ENCODE measurements at places on chromosomes 1 and 21.

DNA sequence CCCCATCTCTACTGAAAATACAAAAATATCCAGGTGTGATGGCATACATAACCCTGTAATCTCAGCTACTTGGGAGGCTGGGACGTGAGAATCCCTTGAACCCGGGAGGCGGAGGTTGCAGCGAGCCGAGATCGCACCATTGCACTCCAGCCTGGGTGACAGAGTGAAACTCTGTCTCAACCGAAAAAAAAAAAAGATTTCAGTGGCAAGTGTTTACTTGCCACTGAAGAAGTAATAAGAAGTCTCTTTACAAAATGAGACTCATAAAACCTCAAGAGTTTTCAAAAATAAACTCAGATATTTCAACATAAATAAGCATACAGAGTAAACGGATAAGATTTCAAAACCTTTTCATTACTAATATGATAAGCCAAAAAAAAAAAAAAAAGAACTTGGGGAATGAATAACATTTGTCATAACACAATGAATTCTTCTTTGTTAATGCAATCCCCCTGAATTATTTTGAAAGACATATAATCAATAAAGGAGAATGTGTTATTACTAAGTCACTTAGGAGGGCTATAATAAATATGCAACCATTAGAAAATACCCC lies 34.2 kb upstream of the EXO1 start:
- DNase-seq, result no peak

DNA sequence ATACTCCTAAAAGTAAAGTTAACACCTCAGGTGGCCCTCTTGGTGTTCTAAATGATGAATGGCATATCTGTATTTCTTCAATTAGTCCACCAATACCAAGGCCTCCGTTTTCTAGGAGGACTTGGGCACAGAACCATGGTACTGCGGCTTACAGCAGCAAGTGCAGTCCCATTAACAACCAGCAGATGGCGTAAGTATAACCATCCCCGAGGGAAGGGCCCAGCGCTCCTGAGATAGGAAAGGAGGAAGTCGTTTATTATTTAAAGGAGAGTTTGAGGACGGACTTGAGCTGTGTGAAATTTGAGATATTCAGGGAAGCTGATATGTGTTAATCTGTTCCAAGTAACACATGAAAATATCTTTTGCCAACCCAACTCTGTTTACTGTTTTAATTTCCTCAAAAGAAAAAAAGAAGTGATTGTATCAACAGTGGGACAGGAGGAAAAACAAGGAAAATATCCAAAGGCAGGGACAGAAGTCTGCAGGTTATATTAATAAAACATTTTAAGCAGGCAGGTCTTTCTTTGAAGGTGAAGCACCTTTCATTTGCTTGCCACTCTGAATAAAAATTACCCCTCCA lies 37.7 kb upstream of the KCNJ15 start:
- peak; percentile 26 for DNase-seq

- DNase-seq, result no peak
Observed at GRCh38 chr21:39781331-39781730, 36.3 kb downstream of the IGSF5 start.

DNA sequence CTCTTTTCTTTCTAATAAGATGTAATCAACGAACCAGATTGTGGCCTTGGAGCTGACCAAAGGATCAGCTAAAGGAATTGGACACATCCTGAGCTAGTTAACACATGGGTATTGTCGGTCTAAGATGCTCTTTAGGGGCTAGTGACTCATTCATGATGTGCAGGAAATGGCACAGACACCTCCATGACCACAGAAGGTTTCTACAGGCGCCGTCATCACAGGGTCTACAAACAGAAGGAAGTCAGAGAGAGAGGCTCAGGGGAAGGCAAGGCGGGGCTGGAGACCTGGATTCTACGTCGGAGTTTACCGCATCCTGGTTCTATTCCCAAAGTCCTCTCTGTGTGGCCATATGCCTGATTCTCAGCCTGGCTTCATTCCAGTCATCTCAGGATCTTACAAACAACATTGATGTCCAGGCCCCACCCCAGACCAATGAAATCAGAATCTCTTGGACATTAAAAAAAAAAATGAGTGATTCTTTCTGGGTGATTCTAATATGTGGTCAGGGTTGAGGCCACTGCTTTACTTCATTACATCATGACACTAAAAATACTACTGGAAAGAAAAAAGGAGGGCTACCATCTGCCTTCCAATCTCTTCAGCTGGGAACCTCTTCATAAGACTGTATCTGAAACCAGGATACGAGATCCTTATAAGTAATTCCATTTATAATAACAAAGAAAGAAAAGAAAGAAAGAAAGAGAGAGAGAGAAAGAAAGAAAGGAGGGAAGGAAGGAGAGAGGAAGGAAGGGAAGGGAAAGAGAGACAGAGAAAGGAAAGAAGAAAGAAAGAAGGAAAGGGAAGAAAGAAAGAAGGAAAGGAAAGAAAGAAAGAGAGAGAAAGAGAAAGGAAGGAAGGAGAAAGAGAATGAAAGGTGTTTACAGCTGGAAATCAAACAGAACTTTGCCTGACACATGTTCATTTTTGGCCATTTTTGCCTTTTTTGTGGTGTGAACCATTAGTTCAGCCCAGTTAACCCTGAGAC lies 11.6 kb upstream of the KCNJ15 start:
- peak; percentile 47 for DNase-seq

DNA sequence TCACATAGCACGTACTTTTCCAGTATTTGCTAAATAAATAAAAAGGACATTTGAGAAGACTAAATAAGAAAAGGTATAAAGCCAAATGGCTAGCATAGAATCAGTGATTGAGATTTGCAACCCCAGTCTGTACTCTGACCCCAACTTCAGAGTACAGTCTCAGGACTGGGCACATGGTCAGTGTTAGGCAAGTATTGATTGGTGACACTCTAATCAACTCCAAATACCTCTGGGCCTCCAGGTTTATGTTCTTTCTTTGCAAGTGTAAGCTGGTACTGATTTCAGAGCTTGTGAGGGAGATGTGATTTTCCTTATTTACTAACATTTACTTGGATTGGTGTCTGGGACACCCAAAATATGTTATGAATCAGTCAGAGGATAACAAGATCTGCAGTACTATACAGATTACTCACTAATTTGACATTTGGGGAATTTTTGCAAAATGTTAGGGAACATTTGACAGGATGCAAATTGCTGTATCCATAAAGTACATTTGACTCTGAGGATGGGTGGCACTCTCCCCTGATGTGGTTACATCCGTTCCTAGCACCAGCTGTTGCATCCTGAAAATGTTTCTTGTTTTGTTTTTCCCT lies 34.2 kb downstream of the LMO4 start:
- no peak for DNase-seq

DNA sequence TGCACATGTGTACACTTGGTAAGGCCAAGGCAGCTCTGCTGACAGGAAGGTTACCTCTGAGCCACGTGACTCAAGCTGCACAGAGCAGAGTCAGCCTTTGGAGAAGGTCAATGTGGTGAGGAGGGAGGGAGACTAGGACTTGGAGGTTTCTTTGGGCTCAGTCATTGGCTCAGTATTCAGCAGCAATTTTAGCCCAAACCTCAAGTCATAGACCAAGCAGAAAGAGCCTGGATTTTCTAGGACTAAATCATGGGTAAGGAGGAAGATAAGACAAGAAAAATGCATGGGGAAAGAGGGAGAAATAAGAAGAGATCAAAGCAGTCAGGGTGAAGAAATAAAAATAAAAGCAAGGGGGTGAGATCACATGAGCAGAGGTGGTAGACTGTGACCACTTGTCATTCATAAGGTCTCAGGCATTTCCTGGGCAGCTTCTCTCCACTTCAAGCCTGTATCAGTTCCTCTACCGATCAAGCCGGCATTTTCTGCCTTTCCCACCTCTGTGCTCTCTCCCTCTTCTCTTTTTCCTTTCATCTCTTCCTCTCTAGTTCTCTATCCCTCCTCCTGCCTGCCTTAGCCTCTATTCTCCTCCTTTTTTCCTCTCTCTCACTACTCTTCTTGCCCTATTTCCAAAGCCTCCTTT lies 51.7 kb upstream of the DUSP10 start:
- no peak for DNase-seq

DNA sequence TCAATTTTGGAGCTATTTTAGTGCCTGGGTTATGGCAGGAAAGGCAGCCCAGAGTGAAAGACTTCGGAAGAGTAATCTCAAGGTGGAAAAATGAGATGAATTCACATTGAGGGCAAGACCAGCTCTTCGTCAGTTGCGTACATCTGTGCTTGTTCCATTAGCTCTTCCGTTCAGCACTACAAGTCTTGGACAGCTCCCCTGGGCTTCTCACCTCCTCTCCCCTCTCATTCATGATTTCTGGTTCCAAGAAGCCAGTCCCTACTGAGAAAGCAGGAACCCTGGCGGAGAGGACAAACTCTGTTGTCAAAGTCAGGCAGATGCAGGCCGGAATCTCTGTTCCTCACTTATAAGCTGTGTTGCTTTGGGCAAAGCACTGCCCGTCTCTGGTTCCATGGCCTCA lies 76.5 kb downstream of the ACTL8 start:
- no peak for DNase-seq

DNA sequence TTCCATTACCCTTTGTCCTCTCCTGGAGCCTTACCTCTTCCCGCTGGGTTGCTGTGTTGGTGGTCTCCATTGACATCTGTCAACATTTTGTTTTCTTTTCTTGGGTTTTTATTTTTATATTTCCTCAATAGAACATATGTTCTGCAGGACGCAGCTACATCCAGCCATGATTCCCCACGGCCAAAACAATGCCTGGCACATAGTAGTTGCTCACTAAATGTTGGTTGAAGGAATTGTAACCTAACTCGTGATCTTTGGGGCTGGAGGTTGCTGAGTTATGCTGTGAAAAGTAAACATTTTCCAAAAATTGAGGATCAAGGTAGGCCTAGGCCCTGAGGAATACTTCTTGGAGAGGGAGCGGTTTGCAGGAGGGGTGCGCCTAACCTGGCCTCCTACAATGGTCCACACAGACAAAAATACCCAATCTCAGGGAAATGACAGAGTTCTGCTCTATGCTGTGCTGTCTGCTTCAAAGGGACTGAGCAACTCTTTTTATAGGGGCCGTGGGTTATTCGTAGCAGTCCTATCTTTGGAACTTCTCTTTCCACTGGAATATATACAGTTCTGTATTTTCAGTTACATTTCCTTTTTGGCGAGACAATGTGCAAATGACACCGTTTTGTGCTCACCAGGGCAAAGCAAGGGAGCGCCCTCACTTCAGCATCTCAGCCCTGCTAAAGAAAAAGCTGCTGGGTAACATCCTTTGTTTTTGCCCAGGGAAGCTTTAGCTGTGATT lies 1.4 kb downstream of the PDPN start:
- DNase-seq, result no peak

GRCh38 chr1:230753586-230754251 lies 6.5 kb downstream of the CAPN9 start:
- no peak for DNase-seq

DNA sequence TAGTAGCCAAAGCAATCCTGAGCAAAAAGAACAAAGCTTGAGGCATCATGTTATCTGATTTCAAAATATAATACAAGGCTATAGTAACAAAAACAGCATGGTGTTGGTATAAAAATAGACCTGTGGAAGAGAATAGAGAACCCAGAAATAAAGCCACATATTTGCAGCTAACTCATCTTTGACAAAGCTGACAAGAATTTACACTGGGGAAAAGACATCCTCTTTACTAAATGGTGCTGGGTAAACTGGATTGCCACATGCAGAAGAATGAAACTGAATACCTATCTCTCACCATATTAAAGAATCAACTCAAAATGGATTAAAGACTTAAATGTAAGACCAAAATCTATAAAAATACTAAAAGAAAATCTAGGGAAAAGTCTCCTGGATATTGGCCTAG lies 59.5 kb upstream of the CD55 start:
- no peak for DNase-seq

DNA sequence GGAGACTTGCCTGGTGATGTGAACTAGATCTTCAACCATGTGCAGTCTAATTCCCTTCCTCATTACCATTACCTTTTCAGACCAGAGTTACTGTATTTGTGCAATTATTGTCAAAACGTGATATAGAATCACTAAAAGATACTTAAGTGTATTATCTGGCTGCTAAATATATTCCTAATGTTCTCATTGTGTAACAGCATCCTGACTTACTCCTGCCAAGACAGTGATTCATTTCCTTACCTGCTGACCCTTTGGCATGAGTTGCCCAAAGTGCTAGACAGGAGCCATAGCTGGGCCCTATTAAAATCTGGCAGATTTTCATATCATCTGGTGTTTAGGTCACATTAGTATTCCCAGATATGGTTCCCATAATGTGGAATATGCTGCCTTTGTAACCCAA lies 598.3 kb upstream of the CAMK1G start:
- DNase-seq, result no peak

GRCh38 chr1:25110485-25110884 lies 121.8 kb downstream of the SYF2 start:
- DNase-seq, result no peak
